GM06990 (cell line): ENCODE measurements at places on chromosomes 13 and 19.

- peak; percentile 55 for DNase-seq
These were observed 3.9 kb downstream of the PPP5C start for GRCh38 chr19:46350758-46351159.

DNA sequence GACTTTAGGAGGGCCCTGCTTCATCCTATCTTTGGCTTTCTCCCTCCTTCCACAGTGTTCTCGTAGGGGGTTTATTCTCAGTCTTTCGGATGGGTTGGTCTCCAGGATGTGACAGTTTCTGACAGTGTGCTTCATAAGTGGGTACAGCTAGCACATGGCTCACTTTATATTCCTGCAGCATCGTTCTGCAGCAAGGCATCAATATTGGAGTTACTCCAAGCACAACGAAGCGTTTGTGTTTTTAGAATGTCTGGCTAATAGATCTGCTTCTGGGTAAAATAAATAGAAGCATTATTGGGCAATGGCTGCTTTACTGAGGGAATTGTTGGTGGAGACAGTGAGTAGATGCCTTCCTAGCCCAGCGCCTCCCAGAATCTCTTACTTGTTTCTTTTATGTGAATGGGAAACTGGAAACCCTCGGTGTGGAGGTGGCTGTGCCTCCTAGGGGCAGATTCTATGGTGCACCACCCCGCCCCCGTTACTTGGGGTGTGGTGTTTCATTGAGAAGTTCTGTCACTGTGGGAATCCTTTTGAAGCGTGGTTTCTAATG is 2.0 kb downstream of the FARP1 start:
- DNase-seq, result no peak

- DNase-seq, result no peak
These were observed 25.5 kb downstream of the SPTBN4 start for GRCh38 chr19:40492274-40492673.

DNA sequence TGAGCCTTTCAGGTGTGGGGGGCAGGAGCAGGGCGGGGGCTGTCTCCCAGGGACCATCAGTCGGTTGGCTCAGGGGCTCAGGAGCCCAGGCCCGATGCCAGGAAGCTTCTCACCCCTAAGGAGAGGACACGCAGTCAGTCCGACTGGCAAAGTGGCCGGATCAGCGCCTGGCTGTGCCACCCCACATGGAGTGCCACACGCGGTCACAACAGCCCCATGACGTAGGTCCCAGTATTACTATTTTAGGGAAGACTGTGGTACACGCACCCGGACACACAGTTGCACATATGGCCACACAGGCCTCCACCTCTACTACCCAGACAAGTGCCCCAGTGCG is 29.3 kb upstream of the GRTP1 start:
- no peak for DNase-seq

DNA sequence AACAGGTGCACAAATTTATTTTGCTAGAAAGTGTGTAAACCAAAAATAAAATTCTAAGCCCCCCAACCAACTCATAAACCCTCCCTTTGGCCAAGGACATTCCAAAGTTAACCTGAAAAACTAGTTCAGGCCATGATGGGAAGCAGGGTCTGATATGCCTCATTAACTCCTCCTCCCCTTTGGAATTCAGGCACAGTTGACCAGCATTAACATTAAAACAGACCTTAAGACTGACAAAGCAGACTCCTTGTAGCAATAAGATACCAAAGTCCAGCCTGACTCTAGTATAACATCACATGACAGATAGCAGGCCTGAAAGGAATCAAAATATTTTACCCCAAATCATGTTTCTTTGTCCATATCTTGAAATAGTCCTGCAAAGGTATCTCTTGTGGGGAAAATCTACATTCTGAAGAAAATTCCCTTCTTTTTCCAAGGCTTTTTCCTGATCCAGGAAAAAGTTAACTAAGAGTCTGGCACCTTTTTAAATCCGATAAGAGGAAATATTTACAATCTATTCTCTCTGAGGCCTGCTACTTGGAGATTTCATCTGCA is 19.7 kb downstream of the NEK5 start:
- no peak for DNase-seq

GRCh38 chr13:97695684-97696083 is 257.8 kb upstream of the IPO5 start:
- DNase-seq, result no peak

GRCh38 chr19:50753879-50754278 is 16.4 kb upstream of the GPR32 start:
- DNase-seq, result no peak

DNA sequence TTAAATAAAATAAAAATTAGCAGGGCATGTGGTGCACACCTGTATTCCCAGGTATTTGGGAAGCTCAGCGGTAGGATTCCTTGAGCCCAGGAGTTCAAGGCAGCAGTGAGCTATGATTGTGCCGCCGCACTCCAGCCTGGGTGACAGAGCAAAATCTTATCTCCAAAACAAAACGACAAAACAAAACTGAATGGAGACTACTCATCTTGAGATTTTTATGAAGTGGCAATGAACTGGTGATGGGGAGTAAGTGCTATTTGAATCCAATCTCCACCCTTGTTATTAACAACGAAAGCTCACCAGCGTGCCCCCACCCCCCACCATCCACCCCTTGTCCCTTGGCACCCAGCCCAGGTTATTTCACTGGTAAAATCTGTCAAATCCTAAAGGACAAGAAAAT is 45.2 kb upstream of the URI1 start:
- no peak for DNase-seq
